ENCODE measurements at places on chromosomes 11 and 22.

DNA sequence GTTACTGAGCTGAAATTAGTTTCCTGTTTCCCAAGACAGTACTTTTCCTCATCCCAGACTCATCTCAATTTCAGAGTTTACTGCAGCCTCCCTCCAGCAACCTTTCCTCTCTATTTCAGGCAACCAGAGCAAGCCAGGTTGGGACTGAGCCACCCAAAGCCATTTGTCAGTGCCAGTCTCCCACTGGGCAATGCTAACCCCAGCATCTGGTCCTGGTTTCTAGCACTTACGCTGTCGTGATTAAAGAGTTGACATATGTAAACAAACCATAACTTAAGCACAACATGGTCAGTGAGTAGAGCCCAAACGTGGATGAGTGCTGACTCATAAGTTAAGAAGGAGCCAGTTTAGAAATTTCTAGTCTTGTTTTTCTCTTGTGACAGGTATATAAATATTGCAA is 119.6 kb upstream of the BLID start:
- DNase-seq, result no peak

DNA sequence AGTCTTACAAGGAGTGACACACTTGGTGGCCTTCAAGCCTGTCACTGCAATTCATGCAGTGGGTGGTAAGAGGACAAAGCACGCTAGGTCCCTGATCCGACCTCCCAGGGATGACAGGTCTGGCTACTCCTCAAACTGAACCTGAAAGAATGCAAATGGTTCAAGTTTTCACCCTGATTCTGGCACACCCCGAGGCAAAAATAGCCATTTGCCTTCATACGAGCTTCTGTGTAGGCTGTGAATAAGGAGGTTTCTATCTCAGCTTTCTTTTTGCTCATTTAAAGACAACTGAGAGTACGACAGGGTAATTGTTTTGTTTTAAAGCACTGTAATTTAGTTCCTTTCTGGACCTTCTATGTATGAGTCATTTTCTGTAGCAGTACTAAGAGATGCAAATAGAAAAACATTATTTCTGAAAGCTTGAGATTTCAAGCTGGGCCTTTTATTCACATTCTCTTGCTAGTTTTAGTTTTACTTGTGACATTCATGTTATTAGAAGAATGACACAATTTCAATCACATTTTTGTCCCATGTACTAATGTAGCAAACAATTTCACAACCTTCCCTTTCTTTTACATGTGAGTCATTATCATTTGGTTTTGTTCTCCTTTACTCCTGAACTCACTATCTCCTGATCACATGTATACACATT is 56.6 kb upstream of the FDX1 start:
- no peak for DNase-seq

DNA sequence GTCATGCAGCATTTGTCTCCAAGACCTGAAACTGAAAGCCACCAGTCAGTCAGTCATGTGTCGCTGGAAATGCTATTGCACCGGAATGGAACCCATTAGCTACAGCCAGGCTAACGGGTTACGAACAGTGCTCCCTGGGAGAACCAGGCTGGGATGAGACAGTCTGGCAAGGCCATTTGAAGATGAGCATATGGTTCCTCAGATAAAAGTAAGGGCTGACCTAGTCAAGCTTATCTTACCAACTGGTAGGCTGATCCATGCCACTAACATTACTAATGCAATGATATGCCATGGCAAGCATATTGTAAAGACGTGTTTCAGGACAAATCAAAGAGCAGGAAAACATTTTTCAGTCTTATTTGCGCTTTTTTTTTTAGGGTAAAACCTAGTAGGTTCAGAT is 28.4 kb downstream of the NAP1L4 start:
- DNase-seq, result no peak

DNA sequence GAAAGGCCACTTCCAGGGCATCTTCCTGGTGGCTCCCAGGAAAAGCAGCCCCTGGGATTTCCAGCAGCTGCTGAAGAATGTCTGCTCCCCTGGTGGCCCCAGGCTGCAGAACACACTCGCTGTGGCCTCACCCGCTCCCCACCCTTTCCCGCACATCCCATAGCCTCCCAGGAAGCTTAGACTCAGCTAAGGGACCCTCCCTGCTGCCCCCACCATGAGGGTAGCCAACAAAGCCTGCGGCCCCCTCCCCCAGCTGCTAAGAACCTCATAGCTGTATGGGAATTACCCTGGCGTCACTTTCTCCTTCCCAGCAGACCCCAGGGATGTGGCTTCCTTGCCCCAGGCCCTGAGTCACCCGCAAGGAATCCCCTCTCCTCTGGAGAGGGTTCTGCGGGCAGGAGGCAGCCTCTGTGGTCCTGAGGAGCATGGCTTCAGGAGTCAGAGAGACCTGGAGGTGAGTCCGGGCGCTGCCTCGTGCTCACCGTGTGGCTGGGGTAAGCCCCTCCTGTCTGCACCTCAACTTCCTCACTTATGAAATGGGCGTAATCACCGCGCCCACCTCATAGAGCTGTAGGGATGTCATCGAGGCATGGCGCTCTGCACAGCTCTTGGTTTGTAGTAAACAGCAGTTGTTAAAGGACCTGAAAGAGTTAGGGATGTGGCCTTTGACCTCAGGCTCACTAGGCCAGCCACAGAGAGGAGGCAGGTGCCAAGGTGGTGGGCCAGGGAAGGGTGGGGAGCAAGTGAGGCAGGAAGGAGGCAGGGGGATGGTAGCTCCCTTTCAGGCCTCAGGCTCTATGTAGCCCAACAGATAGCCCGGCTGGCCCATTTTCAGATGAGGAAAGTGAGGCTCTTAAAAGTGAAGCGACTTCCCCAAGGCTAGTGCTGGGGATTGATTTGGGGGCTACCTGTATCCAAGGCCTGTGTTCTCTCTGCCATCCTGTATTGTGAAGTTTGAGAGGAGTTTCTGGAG is 71.2 kb downstream of the LRRC32 start:
- no peak for DNase-seq

DNA sequence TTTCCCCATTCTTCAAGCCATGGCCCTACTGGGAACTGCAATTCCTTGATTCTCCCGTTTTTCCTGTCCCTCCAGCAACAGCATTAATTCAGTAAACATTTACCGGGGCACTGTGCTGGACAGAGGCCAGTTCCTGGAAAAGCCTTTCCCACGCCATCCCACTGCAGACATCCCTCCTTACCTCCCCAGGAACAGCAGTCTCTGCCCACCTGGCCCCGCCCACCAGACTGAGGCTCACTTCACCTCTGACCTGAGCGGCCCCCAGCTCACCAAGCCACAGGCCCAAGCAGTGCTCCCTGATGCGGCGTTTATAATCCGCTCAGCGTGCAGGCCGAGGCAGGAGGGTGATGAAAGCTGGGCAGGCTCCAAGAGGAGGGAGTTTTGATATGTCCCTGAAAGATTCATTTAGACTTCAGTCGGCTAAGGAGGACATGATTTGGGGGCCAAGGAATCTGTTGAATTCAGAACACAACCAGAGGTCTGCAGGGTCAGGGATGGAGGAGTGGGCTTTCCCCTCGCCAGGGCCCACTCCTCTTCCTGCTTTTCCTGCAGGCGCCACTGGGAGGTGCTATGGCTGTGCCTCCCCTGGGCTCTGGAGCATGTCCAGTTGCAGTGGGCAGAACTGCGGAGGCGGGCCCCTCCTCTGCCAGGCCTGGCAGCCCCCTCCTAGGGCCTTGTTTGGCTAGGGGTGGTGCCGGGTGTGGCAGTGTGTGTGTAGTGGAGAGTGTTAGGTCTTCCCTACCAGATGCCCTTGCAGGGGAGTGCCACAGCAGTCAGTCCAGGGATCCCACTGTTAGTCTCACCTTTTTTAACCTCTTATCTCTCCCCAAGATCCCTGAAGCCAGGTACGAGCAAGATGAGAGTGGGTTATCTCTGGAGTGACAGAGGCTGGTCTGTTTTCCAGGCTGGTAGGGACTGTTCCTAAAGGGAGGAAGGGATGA is 1.4 kb upstream of the TAGLN start:
- DNase-seq, result no peak

DNA sequence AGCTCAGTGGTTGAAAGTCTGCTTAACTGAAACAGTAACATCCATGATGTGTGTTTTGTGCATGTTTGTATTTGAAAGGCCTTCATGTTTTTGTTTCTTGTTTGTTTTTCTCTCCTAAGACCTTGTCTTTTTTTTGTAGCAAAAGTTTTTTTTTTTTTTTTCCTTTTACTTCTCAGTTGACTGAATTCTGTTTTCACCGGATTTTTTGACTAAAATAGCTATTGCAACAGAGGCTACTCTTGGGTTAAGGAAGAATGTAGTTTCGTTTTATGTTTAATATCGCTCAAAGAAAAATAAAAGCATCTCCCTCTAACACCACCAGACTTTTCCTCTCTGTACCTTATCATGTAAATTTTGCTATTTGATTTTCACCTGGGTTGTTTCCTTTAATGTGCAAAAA is 15.1 kb downstream of the APOL6 start:
- DNase-seq, result no peak

Data from NCI-H1417 treated with DMSO at 0.1 percent for 48 hours (cell line).